Prostate gland (tissue), 2 donors: ENCODE measurements at places on chromosomes 3 and 15. TPM values are rescaled to one million over a fixed set of nuclear protein-coding genes. Genes with fewer than 3 reads are reported as not detected.

POU1F1 gene
- total RNA-seq: not detected

CGNL1 gene
- total RNA-seq: 49.0 TPM

SLC12A8 gene
- total RNA-seq: 6.5 TPM

TRIM42 gene
- not detected for total RNA-seq

- no peaks in the 10 kb centered on the region for H3K27me3 ChIP-seq
- no peaks in the 10 kb centered on the region for H3K4me1 ChIP-seq
- H3K4me3 ChIP-seq: no peak overlapping the region
- no peak overlapping the region for H3K27ac ChIP-seq
- DNase-seq: no peak
- no peaks in the 10 kb centered on the region for H3K36me3 ChIP-seq
These were observed 71.6 kb downstream of the FEM1B start for GRCh38 chr15:68349151-68349550.

DNA sequence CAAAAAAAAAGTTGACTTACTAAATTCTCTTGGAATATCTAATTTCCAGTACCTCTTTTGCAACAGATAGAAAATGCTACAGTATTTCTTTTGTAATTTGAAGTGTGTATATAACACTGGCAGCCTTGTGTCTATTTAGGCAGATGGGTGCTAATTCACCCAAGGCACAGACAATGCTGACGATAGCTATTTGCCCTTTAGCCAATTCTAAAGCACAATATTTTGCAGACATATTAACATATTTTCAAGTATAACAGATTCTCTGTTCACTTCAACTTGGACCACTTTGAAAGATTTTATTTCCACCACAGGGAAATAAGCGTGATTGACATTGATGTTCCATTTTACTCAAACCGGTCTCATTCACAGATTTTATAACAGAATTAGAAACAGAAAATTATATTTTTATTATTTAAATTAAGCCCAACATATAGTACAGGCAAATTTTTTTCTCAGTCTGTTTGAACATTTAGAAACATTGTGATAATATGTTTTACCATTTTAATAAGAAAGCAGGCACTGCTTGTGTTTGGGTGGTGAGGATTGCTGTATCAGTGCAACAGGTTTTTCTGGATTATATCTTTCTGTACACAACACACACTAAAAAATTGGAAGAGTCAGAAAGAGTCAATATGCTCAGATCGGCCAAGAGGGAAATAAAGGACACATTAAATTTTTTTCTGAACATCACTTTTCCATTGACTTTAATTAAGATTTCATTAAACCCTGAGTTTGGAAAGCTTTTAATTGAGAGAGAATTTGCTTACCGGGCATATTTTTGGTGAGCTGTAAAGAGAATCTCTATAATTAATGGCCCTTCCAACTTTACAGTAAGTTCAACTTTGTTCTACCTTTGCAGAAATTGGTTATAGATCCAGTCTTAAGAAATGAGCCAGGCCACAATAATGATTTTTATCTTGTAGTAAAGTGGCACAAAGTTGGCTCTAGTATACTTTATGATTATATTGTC is 327.3 kb upstream of the NR2F2 start:
- no peak overlapping the region for H3K4me3 ChIP-seq
- H3K27ac ChIP-seq: no peak overlapping the region
- no peaks in the 10 kb centered on the region for H3K27me3 ChIP-seq
- no peak for DNase-seq
- no peaks in the 10 kb centered on the region for H3K4me1 ChIP-seq

DNA sequence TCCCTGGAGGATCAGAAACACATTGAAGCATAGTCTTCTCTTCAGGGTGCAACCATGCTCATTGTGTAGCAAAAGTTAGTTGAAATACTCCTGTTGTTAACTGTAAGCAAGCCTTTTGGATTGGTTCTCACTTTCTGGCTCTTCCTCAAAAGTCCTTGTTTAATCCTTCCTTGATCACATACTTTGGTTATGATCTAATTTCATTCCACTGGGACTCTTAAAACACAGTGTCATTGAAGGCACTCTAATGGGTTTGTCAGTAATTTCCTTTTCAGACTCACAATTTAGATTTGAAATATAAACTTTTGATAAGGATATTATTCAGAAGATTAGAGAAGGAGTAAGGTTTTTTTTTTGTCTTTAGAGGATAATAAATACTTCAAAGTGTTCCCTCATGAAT is 451.7 kb upstream of the SGO1 start:
- no peak overlapping the region for H3K27ac ChIP-seq
- no peak for DNase-seq
- no peaks in the 10 kb centered on the region for H3K27me3 ChIP-seq
- H3K4me1 ChIP-seq: no peaks in the 10 kb centered on the region
- no peaks in the 10 kb centered on the region for H3K36me3 ChIP-seq

DNA sequence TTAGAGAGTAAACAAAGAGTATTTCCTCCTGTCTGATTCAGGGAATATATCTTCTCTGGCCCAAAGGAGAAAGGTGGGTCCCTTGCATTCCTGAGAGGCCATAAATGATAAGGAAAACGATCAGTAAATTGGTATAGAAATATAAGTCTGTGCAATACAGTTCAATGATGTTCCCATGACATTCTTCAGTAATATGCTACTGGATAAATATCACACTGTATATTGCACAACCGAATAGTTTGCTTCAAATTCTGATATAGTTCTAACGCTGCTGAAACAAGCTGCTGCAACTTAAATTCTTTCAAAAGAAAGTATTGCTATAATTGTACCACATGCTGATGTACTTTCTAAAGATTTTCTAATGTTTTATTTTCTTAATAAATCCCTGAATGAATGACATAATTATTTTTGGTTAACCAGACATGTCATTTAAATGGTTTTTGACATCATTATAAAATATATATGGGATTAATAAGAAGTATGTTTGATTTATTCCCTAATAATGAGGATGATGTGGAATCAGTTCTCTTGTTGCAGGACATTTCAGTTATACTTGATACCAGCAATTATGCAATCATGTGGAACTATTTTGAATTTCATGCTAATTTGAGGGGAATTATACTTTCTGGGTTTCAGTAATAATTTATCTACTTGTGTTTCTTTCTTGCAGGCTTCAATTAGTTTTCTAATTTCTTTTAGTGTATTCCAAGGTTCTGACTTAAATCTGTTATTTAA is 44.9 kb downstream of the FGF7 start:
- H3K36me3 ChIP-seq: no peaks in the 10 kb centered on the region
- no peak overlapping the region for H3K4me3 ChIP-seq
- no peaks in the 10 kb centered on the region for H3K4me1 ChIP-seq
- no peaks in the 10 kb centered on the region for H3K27me3 ChIP-seq
- H3K27ac ChIP-seq: no peak overlapping the region

DNA sequence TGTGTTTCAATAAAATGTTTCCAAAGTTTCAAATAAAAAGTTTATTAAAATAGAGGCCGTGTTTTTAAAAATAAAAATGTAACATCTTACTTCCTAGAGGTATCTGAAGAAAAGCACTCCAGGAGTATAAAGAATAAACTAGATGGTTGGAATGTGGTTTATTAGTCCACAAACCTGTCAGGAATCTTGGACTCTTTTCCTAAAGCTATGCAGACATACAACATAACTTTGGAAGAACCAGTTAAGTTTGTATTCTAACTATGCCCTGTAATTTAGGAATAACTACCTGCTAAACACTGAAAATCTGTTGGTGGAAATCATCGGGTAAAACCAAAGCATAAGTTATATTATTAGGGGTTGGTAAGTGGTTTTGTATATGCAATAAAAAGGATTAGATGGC is 51.6 kb downstream of the PPARG start:
- no peaks in the 10 kb centered on the region for H3K27me3 ChIP-seq
- H3K27ac ChIP-seq: no peak overlapping the region
- H3K4me3 ChIP-seq: no peak overlapping the region
- DNase-seq: no peak

- DNase-seq: no peak
- no peaks in the 10 kb centered on the region for H3K36me3 ChIP-seq
- H3K4me1 ChIP-seq: no peaks in the 10 kb centered on the region
- no peaks in the 10 kb centered on the region for H3K27me3 ChIP-seq
- no peak overlapping the region for H3K4me3 ChIP-seq
- H3K27ac ChIP-seq: no peak overlapping the region
These were observed 169.7 kb upstream of the TBC1D5 start for GRCh38 chr3:17911986-17912760.

DNA sequence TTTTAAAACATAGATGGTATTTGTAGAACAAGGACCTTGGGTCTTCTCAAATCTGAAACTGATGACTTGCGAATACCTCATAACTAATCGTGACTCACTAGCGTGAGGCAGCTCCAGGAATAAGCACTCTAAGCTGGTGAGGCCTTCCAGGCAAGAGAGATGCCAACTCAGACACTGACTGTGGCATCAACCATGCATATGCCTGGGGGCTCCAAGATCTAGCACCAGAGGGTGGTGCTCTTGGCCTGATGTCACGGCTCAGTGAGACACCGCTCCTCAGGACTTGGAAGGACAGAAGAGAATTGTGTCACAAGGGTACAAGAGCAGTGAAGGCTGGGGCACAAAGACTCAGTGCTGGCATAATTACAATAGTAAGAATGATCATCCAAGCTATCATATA is 125.0 kb upstream of the TRIM42 start:
- no peaks in the 10 kb centered on the region for H3K36me3 ChIP-seq
- H3K27ac ChIP-seq: no peak overlapping the region
- no peaks in the 10 kb centered on the region for H3K4me1 ChIP-seq
- no peaks in the 10 kb centered on the region for H3K27me3 ChIP-seq

GRCh38 chr15:68421115-68421551 is 10.8 kb downstream of the ITGA11 start:
- H3K27me3 ChIP-seq: no peaks in the 10 kb centered on the region
- DNase-seq: no peak
- no peaks in the 10 kb centered on the region for H3K36me3 ChIP-seq
- H3K27ac ChIP-seq: no peak overlapping the region
- H3K4me3 ChIP-seq: no peak overlapping the region
